ENCODE measurements at places on chromosomes 2 and 18.
A peak's percentile ranks its signal among the peaks of the same experiment; 100 is the strongest.

DNA sequence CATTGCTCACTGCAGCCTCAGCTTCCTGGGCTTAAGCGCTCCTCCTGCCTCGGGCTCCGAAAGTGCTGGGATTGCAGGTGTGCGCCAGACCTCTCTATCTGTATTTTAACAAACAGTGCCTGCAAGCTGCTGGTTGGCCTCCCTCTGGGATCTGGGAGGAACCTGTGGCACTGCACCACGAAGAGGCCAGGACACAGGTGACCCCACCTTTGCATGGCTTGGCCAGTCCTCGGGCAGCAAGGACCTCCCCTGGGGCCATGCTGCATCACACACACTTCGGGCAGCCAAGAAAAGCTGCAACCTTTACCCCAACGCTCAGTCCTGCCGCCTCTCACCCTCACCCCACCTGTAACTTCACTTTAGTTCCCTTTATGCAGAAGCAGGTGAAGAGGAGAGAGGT, 70.0 kb downstream of the PXDN start:
- DNase-seq, result no peak

DNA sequence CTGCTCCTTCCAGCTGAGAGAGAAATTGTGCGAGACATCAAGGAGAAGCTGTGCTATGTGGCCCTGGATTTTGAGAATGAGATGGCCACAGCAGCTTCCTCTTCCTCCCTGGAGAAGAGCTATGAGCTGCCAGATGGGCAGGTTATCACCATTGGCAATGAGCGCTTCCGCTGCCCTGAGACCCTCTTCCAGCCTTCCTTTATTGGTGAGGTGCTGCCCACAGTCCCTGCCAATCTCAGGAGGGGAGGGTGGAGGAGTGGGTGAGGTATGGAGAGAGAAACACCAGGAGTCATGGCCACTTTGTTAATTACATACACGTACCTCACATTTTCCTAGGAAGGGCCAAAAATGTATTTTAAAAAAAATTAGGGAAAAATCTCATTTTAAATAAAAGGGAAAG, 12.0 kb upstream of the DGUOK start:
- DNase-seq, result no peak

DNA sequence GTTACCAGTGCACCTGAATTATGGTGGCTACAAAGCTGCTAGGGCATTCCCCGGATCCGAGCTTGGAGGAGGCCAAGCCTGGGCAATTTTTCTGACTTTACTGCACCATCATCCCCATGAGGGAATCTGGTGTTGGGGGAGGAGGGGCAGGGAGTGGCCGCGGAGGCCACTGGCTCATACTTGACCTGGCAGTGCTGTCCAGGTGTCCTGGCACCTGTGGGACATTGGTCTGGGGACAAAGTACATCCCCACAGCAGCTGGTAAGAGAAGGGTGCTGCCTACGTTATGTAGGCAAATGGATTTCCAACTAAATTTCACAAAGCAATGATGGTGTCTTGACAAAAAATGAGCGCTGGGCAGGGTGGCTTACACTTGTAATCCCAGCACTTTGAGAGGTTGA, 48.3 kb downstream of the KLHL29 start:
- no peak for DNase-seq

DNA sequence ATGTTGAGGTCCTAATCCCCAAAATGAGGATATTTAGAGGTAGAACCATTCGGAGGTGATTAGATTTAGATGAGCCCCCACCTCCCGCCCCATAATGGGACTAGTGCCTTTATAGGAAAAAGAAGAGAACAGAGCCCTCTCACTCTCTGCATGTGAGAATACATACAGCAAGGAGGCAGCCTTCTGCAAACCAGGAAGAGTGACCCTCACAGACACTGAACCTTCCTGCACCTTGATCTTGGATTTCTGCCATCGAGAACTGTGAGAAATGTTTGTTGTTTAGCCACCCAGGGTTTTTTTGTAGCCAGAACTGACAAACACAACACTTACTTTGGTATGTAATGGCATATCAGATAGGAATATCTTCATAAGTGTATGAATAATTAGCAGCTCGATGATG, 83.7 kb downstream of the XIRP2 start:
- DNase-seq, result no peak

DNA sequence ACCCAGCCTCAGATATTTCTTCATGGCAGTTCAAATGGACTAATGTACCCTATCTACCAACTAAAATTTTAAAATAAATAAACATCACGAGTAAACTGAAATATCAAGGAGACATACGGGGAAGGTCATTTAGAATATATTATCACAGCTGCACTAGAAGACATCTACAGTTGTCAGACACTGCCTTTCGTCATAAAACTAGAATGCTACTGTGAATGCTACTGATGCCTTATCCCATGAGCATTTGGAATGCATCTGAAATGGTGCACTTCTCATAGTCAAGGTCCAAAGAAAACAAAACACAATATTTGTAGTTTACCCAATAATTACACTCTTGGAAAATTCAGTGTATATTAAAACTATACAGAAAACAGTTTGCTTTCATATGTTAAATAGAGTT, 165.2 kb downstream of the MREG start:
- DNase-seq, result no peak

DNA sequence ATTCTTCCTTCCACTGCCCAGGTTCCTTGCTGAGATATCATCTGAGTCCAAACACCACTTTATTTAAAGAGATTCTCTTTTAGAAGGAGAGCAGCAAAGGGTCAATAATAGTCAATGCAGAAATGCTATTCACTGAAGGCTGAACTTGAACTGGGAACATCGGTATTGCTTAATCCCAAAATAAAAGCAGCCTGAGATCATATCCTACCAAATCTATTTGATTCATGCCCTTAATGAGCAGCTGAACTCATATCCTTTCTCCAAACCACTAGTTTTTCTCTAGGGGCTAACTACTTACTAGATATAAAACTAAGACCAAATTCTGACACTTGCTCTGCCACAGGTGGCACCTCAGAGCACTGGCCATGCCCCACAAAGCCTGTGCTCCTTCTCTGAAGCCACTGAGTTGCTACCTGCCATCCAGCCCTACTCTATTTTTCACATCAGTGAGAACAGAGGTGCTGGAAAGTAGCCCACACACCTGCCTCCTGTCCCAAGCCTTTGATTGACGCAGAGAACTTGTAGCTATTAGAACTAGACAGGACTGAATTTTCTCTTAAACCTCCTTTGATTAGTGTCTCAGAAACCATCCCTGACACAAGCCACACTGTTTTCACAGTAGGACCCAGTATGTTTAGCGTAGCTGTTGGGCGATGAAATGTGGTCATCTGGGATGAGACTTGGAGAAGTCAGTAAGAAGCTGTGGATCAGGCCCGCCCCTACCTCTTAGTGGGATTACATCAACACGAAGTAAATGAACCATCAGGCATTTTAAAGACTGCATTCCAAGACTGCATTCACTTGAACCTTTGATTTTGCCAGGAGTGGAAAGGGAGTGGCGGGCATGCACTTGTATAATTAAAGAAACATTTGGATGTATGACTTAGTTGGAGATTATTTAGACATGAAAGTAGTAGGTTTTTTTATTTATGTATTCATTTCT, 124.3 kb downstream of the RBMS1 start:
- DNase-seq, result no peak

DNA sequence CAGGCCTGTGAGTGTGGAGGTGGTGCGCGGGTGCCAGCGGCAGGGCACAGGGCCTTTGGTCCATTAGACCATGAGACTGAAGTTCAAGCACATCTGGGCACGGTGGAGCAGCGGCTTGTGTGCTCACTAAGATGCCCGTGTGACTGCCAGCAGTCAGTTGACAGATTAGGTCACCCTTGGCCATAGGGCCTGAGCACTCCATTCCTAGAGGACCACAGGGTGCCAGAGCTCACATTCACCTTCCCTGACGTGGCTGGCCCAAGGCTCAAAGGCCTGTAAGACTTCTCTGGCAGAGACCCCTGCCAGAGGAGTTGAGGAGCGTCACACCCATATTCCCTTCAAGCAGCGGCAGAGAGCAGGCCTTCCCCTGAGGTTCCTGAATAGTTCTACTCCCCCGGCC, 650 bp downstream of the LHCGR start:
- DNase-seq, result no peak

DNA sequence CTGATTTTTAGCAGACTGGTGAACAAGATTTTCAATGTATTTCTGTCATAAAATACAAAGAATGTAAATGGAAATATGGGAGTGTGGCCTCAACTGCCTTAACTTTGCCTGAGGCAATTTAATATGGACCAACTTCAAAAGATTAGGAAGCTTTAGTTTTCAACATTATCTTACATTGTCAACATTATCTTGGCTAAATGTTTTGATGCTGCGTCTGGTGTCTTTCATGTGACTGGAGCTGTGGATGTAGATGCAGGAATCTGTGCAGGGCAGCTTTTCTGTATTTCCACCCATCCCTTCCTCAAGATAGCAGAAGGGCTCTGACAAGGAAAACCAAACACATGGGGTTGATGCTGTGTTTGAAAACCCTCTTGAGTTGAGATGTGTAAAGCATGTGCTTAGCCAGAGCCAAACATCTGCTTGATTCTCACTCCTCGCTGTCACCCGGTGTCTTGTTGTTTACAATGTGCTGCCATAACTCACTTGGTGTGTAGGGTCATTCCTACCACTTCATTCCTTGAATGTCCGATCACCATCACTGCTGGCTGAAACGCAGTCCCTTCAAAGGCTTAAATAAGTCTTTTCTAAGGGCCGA, 33.0 kb downstream of the COPS8 start:
- no peak for DNase-seq

- no peak for DNase-seq
Measured at GRCh38 chr2:195572895-195573683, 83.9 kb upstream of the SLC39A10 start.

GRCh38 chr18:8469544-8470130, 139.6 kb upstream of the RAB12 start:
- no peak for DNase-seq

GRCh38 chr2:96499061-96499960, 5.8 kb downstream of the NEURL3 start:
- no peak for DNase-seq

- DNase-seq, result no peak
Measured at GRCh38 chr2:156826341-156826933, 390.3 kb downstream of the GPD2 start.

DNA sequence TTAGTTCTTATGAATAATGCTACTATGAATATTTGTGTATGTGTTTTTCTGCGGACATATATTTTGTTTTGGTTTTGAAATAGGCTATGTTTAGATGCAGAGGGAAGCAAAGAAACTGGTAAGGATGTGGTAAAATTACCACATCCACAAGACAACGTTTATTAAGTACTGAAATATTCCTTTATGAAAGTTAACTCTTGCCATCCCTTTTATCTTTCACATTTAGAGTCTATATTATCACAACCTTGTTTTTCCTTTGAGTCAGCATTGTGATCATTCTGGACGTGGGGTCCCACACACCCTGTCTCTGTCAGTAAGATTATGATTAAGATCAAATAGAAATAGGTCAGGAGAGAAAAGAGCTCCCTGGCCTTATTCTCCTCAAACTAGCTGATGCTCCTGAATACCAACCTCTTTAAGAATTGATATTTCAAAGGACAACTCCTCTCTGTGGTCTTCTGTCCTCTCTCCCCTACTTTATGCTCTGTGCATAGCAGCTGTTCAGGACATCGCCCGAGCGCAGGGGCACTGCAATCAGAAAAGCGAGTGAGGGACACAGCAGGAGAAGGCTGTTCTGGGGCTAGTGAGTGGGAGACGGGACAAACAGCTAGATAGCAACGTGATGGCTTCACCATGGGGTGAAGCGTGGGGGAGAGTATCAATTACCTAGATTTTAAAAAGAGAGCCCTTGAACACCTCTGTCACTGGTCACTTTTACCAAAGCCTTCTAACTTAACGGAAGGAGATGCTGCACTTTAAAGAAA, 12.2 kb downstream of the METAP1D start:
- DNase-seq, result peak; percentile 79

DNA sequence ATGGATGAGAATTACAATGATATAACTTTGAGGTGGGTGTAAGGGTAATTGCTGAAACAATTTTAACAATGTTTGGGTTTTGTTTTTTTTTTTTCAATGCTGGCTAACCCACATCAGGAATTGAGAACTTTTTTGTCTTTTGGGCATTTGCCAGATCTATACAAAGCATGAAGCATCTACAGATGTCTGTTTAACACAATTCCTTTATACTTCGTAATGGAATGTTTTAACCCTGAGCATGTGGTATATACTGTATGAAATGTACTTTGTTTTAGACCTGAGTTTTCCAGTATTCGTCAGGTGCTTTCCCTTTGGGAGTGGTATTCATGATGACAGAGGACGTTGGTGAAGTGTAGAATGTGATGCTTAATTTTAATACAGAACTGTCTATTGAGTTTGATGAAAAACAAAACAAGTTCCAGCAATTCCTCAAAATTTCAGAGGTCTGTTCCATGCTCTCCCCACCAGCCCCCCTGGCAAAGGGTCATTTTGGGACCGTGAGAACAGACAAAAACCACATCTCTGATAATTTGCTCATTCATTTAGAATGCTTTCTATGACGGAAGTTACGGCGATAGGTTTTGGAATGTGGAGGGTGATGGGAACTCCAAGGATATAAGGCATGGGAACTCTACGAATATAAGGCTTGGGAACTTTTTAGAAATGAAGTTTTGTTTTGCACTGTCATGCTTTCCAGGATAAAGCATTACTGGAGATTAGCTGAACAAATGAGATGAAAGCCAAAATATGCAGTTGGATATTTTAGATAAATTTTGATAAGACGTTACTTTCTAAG, 14.1 kb downstream of the LIMS1 start:
- DNase-seq, result no peak

- no peak for DNase-seq
Measured at GRCh38 chr2:119697290-119698020, 18.5 kb downstream of the TMEM177 start.

GRCh38 chr2:20094955-20095354, 43.5 kb upstream of the LAPTM4A start:
- DNase-seq, result no peak

DNA sequence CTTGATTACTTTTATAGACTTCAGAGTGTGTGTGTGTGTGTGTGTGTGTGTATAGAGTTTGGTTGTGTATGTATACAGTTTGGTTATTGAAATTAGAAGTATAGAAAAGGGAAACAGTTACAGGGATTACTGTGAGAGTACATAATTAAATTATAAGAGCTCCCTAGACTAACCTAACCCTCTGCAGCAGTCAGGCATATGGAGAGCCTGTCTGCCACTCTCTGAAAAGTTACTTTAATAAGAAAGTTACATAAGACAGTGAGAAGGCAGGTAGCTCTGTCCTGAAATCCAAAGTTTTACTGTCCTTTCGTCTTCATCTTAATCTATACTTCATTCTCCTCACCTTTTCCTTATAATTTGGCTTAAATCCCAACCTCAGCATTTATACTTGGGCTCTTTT, 71.5 kb upstream of the EPB41L5 start:
- no peak for DNase-seq

Measured in common myeloid progenitor, CD34-positive (primary cell).